ENCODE measurements at places on chromosomes 3 and 15. TPM values are rescaled to one million over a fixed set of nuclear protein-coding genes. Genes with fewer than 3 reads are reported as not detected.

GRCh38 chr3:106965307-106965706, 411.9 kb upstream of the CCDC54 start:
- DNase-seq: no peak

DNA sequence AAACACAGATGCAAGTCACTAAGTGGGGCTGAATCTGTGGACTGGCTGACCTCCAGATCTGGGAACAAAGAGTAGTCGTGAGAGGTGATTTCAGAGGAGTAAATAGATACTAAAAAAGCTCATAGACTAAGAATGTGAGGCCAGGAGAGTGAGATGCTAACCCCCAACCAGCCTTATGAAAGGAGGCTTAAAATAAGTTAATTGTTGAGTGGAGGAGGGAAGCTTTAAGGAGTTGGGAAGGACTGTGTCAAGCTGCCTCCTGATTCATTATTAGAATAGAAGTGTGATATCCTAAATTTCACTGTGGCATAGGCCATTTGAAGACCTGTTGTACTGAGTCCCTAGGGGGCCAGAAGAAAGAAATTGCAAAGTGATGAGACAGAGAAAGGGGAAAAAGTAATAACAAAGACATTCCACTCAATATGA, 107.6 kb downstream of the RBPMS2 start:
- no peak for DNase-seq

DNA sequence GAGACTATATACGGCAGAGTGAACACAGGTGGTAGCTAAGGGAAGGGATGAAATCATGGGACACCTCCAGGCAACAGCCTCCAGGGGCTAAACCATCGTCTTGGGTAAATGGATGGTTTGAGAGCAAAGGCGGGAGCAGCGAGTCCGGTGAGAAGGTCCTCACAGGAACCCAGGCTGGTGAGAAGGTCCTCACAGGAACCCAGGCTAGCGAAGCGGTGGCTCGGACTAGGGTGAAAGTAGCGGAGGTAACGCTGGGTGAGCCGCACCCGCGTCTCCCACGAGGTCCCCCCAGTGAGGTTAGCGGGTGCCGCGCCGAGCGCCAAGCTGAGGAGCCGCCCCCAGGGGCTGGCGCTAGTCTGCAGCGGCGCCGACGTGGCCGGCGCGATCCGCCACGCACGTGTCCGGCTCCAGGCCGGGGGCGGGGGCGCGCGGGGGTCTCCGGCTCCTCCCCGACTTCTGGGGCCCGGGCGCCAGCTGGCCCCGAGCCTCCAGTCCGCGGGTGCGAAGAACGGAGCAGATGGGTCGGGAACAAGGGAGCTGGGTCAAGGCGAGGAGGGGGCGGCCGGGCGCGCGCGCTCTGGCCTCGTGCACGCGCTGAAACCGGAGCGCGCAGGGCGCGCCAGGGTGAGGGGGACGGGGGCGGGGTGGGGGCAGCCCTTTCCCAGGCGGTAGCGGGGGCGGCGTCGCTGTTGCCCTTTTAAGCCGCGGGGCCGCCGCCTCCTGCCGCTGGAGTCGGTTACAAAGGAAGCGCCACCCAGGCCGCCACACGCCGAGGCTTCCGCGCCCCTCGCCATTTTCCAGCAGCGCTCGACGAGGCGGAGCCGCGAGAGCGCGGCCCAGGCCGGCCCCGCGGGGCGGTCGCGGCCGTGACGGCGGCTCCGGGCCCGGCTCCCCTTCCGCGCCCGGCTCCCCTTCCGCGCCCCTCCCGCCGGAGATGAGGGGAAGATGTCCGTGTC, at the start of gene UBE2Q2:
UBE2Q2 (plus strand) TSS at position 726 of the 956 bp plus-strand sequence; CDS start at position 946, 220 bp downstream.
- DNase-seq: peak; percentile 79

- no peak for DNase-seq
Measured at GRCh38 chr3:172539273-172539672, 16.0 kb upstream of the TNFSF10 start.

The ALDH1A2 gene
- 0.56 TPM for total RNA-seq

The EFCAB12 gene
- 1.4 TPM for total RNA-seq
